Transverse colon (tissue), 4 donors: ENCODE measurements at places on chromosomes 2 and 18. TPM values are rescaled to one million over a fixed set of nuclear protein-coding genes. Genes with fewer than 3 reads are reported as not detected.

- no peak for DNase-seq
- no peak overlapping the region for H3K27ac ChIP-seq
- no peaks in the 10 kb centered on the region for H3K4me1 ChIP-seq
- H3K36me3 ChIP-seq: no peaks in the 10 kb centered on the region
- no peaks in the 10 kb centered on the region for H3K27me3 ChIP-seq
- no peak overlapping the region for H3K4me3 ChIP-seq
Measured at GRCh38 chr2:7270011-7270431, 352.8 kb downstream of the RNF144A start.

DNA sequence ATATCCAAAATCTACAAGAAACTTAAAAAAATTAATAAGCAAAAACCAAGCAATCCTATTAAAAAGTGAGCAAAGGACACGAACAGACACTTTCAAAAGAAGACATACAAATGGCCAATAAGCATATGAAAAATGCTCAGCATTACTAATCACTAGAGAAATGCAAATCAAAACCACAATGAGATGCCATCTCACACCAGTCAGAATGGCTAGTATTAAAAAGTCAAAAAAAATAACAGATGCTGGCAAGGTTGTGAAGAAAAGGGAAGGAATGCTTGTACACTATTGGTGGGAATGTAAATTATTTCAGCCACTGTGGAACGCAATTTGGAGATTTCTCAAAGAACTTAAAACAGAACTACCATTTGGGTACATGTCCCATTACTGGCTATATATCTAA is 128.8 kb upstream of the SESTD1 start:
- H3K27ac ChIP-seq: no peak overlapping the region
- no peak for DNase-seq
- no peaks in the 10 kb centered on the region for H3K27me3 ChIP-seq
- H3K36me3 ChIP-seq: no peaks in the 10 kb centered on the region
- H3K4me1 ChIP-seq: no peaks in the 10 kb centered on the region
- no peak overlapping the region for H3K4me3 ChIP-seq

LRP2 gene
- not detected for total RNA-seq

AGXT gene
- total RNA-seq: 2.2 TPM

DNA sequence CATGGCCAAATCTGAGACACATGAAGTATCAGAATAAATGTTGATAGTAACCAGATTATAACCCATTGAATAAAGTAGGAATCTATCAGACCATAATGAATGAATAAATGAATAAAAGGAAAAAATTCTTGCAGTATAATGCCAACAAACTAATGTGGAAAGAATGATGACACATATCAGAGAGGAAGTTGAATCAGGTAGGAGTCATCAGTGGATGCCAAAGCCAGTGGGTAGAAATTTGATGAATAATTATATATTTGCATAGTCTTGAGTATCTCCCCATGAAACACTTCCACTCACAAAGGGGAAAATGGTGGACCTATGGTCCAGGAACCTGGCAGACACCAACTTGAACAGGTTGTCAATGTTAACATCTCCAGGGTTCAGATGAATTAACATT is 68.6 kb downstream of the GALNT3 start:
- H3K4me1 ChIP-seq: no peaks in the 10 kb centered on the region
- no peak overlapping the region for H3K27ac ChIP-seq
- no peak overlapping the region for H3K4me3 ChIP-seq
- no peak for DNase-seq
- H3K36me3 ChIP-seq: no peaks in the 10 kb centered on the region

DNA sequence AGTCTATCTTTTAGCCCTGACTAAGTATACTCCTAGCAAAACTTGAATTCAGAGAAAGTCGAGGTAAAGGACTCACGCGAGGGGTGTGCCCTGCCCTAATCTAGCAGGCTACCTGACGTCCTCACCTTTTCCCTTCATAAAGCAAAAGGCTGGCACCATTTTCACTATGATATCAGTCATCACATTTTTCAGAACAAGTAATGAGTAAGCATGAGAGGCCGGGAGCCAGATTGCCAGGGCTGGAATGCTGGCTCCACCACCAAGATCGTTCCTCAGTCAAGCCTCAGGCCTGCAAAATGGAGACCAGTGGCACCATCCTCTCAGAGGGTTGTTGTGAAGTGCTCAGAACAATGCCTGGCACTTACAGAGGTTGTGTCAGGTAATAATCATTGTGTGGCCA is 18.7 kb upstream of the NCKAP5 start:
- H3K4me3 ChIP-seq: no peak overlapping the region
- no peak overlapping the region for H3K27ac ChIP-seq
- H3K27me3 ChIP-seq: no peaks in the 10 kb centered on the region
- no peaks in the 10 kb centered on the region for H3K4me1 ChIP-seq
- no peaks in the 10 kb centered on the region for H3K36me3 ChIP-seq

GRCh38 chr2:43005975-43006833 is 213.8 kb upstream of the HAAO start:
- H3K27ac ChIP-seq: peak overlapping the region; percentile 85
- peaks cover 19% of the 10 kb centered on the region for H3K4me1 ChIP-seq
- no peak for DNase-seq
- H3K4me3 ChIP-seq: no peak overlapping the region

DNA sequence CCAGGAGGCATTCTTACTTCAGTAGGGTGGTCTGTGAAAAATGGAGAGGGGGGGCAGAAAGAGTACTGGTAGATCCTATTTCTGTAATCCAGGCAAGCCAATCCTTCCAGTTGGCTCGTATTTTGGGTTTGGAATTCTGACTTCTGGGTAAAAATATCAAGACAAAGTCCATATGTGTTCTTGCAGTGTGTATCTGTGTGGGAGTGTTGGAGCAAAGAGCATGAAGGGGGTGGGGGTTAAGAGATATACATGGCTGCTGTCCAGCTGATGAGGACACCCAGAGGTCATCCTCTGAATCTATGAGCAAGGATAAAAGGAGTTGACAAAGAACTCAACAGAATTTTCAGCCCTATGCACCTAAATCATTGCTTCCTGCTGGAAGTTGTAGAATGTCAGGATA is 375.8 kb upstream of the PIK3C3 start:
- DNase-seq: no peak
- no peaks in the 10 kb centered on the region for H3K4me1 ChIP-seq
- H3K36me3 ChIP-seq: no peaks in the 10 kb centered on the region
- H3K27me3 ChIP-seq: no peaks in the 10 kb centered on the region
- H3K4me3 ChIP-seq: no peak overlapping the region
- H3K27ac ChIP-seq: no peak overlapping the region

SNORC gene
- 45.6 TPM for total RNA-seq

GALR1 gene
- total RNA-seq: 1.9 TPM

TMEFF2 gene
- total RNA-seq: 0.32 TPM

SPP2 gene
- not detected for total RNA-seq

ARHGAP15 gene
- 4.5 TPM for total RNA-seq

GRCh38 chr2:8488001-8488738 is 193.7 kb upstream of the ID2 start:
- no peak overlapping the region for H3K27ac ChIP-seq
- no peak overlapping the region for H3K4me3 ChIP-seq
- no peak for DNase-seq
- no peaks in the 10 kb centered on the region for H3K27me3 ChIP-seq
- peaks cover 19% of the 10 kb centered on the region for H3K4me1 ChIP-seq
- no peaks in the 10 kb centered on the region for H3K36me3 ChIP-seq

- DNase-seq: no peak
- H3K27me3 ChIP-seq: no peaks in the 10 kb centered on the region
- H3K36me3 ChIP-seq: no peaks in the 10 kb centered on the region
- no peak overlapping the region for H3K4me3 ChIP-seq
Measured at GRCh38 chr18:52156166-52156565, 183.8 kb upstream of the DCC start.
